Small intestine (tissue), 16 donors: ENCODE measurements at places on chromosomes 7 and 10. TPM values are rescaled to one million over a fixed set of nuclear protein-coding genes. Genes with fewer than 3 reads are reported as not detected.

The C10orf88 gene
- 2.7 TPM for polyA plus RNA-seq

The HOXA10 gene
- not detected for polyA plus RNA-seq

The CCL24 gene
- 76.7 TPM for polyA plus RNA-seq

The STAM gene
- 17.2 TPM for polyA plus RNA-seq

The TRIM73 gene
- 4.6 TPM for polyA plus RNA-seq

The AQP1 gene
- polyA plus RNA-seq, result 42.9 TPM

The HABP2 gene
- polyA plus RNA-seq, result 16.3 TPM

The BLNK gene
- polyA plus RNA-seq, result 27.7 TPM

The C10orf62 gene
- not detected for polyA plus RNA-seq

The MSMB gene
- 1.4 TPM for polyA plus RNA-seq

The TTYH3 gene
- 32.0 TPM for polyA plus RNA-seq

The FOXI2 gene
- polyA plus RNA-seq, result 0.19 TPM

The NOM1 gene
- polyA plus RNA-seq, result 9.3 TPM

The DOCK1 gene
- polyA plus RNA-seq, result 27.0 TPM

The PTN gene
- polyA plus RNA-seq, result 4.0 TPM

The TRIM50 gene
- not detected for polyA plus RNA-seq

The JAZF1 gene
- 4.6 TPM for polyA plus RNA-seq
